Erythroblast (primary cell): ENCODE measurements at places on chromosomes 2 and 18.

GRCh38 chr2:14843507-14844204 is 211.1 kb downstream of the LRATD1 start:
- no peak for DNase-seq

- DNase-seq: no peak
These were observed 107.8 kb downstream of the ZNF521 start for GRCh38 chr18:25244170-25244569.

DNA sequence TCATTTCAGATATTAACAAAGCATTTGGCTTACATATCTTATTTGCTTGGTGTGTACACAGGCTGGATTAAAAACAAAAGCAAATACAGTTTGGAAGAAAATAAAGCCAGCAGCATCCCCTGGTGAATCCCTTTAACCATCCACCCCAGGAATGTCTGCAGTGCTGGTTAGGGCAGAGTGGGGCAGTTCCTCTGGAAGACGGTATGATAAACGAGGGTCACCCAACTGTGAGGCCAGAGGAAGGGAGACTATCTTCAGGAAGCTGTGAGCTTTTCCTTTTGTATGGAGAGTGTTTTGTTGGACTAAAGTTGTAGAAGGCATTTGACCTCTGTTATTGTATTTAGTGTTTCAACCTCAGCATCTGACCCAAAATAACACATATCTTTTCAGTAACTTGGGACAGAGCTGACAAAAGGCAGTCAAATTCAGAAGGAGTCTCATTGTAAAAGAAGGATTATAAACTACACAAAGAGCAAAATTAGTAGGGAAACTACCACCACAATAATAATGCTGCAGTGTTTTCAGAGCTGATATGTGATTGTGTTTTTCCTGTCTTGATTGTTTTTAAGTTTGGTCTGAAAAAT is 159.1 kb downstream of the FMNL2 start:
- DNase-seq: no peak

DNA sequence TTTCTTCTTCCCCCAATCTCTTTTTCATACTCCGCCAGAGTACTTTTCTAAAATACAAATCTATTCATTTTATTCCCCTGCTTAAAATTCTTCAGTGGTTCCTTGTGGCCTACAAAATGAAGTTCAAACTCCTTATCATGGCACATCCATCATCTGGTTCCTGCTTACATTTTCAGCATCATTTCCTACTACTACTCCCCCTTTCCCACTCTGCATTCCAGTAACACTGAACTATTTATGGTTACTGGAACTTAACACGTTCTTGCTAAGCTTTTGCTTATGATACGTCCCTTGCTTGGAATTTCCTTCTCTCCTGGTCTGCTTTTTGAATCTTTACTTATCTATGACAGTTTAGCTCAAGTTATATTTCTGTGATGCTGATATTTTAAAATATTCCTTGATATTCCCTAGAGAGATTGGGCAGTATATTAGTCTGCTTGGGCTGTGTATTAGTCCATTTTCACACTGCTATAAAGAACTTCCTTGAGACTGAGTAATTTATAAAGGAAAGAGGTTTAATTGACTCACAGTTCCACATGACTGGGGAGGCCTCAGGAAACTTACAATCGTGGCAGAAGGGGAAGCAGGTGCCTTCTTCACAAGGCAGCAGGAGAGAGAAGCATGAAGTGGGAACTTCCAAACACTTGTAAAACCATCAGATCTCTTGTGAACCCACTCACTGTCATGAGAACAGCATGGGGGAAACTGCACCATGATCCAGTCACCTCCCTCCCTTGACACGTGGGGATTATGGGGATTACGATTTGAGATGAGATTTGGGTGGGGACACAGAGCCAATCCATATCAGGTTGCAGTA is 53.2 kb downstream of the BMPR2 start:
- DNase-seq: no peak

- no peak for DNase-seq
These were observed 50.2 kb downstream of the SMIM21 start for GRCh38 chr18:75377258-75377657.
